ENCODE measurements at places on chromosomes 1 and 21.

- DNase-seq: peak; percentile 52
These were observed 623 bp downstream of the PTPRF start for GRCh38 chr1:43531107-43531905.

DNA sequence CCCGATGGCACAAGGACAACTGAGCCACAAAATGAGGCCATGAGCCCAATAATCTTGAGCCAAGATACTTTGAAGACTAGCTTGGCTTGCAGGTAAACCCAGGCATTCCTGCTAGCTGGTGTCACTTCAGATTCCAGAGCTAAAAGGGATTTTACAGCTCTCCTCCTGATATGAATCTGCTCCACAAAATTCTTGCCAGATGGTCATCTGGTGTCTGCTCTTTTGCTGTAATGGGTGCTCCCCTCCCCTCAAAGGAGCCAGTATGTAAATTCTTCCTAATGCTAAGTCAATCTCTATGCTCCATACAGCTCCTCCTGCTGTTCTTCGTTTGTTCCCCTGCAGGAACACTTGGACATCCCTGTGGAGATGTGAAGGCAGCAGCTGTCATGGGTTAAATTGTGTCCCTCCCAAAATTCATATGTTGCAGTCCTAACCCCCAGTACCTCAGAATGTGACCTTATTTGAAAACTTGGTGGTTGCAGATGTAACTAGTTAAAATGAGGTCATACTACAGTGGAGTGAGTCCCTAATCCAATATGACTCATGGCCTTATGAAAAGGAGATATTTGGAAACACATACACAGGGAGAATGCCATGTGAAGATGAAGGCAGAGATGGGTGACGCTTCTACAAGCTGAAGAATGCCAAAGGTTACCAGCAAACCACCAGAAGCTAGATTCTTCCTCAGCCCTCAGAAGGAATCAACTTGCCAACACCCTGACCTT, 180.6 kb upstream of the PALMD start:
- DNase-seq: peak; percentile 96

GRCh38 chr1:4428711-4429110, 225.7 kb upstream of the AJAP1 start:
- DNase-seq: no peak

GRCh38 chr1:205144046-205144720, 22.4 kb upstream of the RBBP5 start:
- DNase-seq: no peak

GRCh38 chr1:67861856-67862516, 28.7 kb upstream of the GNG12 start:
- no peak for DNase-seq

GRCh38 chr1:171972846-171973245, 131.5 kb downstream of the DNM3 start:
- DNase-seq: no peak

DNA sequence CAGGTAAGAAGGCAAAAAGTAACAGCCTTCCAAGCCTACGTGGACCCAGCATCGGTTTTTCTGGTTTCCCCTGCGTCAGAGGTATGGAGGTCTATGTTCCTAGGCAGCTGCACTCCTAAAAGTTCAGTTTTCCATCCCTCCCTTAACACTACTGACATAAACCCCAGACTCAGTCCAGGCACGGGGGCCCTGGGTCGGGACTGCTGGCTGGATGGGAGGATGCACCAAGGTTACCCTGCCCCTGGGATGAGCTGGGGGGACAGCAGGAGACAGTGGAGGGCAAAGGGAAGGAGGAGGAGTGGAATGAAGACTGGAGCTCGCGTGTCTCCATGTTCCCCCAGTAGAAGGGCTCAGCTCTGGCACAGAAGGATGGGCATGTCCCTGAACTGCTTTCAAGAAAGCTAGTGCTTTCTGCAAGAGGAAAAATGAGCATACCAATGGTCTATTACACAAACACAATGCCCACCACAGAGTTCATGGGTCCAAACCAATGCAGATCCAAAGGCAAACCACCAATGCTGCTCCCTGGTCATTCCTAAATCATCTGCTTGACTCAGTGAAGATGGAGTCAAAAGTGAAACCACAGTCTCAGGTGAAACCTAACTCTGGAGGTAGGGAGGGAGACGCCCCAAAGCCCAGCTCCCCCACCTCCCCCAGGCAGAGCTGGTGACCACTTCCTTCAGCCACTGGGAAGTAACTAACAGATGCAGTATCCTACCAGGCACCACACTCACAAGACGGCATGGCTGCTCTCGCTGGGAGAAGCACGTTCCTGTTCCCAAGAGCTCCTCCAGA, 54.9 kb downstream of the CD46 start:
- DNase-seq: peak; percentile 60

DNA sequence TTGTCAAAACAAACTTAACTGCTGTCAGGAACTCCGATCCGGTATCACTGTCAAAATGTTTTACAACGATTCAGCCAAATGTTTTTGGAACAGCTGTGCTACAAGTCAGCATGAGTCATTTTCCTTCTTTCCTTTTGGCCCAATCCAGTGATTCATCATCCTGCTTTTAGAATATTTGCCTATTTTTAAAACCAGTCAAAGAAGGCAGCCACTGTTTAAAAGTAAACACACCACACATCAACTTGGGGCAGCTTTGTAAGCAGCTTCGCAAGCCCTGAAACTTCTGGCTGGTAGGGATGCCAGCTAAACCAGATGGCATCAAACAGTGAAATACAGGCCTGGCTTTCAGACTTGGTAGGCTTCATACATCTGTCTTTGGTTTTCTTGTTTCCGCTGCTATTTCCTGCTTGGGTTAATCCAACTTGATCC, 14.9 kb downstream of the MAP3K7CL start:
- peak; percentile 92 for DNase-seq

DNA sequence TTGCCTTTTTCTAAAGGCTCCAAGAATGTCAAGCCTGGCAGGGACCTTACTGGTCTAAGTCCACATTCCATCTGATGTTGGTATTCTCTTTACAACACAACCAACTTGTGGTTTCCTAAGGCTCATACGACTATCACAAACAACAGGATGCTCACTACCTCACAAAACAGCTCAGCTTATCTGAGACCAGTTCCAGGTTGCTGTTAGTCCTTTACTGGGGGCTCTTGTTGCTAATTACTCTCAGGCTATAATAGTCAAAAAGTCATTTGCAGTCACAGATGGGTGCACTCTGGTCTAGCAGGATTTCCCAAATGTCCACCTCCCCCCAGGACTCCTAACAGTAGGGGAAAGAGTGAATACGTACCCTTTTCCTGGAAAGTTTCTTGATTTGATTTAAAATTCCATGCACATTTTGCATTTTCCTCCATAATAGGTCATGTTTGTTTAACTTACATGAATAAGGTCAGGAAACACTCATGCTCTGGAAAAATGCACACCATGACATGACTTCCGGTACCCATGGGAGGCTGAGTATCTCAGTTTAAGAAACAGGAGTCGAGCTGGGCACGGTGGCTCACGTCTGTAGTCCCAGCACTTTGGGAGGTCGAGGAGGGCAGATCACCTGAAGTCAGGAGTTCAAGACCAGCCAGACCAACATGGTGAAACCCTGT, 16.0 kb downstream of the LCK start:
- peak; percentile 73 for DNase-seq

DNA sequence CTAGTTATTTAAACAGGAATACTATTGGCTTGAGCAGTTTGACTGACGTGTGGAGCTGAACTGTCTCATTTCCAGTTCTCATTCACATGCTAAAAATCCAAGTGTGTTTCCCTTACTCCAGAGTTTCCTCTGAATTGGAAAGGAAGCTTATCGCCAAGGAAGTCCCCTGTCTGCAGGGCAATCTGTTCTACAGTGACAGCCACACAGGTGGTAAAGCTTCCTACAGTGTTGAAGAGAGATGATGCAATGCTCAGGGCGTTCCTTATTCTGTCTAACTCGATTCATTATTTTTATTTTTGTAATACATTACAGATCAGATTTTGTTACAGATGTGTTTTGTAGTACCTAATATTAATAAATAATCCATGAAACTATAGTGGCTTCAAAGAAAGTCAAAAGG, 41.3 kb downstream of the ADAMTS5 start:
- DNase-seq: no peak

- DNase-seq: no peak
These were observed 58.8 kb upstream of the MAP1LC3C start for GRCh38 chr1:242057745-242058115.

DNA sequence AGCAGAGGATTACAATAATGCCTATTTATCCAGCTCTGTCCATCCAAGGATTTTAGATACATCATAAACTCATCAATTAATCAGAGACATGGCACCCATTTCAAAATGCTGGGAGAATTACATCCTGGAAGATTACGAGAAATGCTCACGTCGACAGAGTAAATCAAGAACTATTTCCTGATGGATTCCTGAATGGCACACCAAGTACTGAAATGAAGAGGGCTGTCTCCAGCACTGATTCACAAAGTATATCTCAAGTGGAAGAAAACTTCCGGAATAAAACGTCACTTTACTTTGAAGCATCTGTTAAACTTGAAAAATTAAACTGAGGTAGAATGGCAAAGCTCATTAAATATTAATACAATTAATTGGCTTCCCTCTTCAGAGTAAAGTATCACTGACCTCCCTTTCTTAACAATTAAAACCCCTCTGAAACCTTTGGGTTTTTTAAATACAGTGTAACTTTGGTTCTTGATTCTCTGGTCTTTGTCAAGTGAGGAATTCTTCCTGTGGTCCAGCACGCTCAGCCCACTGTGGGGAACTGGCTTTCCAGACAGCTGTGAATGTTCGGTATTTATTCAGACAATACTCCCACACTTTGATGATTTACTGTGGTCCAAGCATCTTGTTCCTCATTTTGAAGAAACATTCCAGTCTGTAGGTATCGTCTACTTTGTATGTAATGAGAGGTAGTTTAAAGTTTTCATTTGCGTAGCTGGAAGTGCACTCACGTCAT, 288.0 kb downstream of the NFIA start:
- no peak for DNase-seq

GRCh38 chr1:173555651-173556305, 47.1 kb downstream of the SLC9C2 start:
- DNase-seq: no peak

- no peak for DNase-seq
These were observed 37.2 kb downstream of the OR6Y1 start for GRCh38 chr1:158516966-158517365.

GRCh38 chr1:182164273-182164672, 102.8 kb upstream of the ZNF648 start:
- no peak for DNase-seq

GRCh38 chr1:187816646-187817045, 987.9 kb downstream of the PLA2G4A start:
- DNase-seq: no peak

DNA sequence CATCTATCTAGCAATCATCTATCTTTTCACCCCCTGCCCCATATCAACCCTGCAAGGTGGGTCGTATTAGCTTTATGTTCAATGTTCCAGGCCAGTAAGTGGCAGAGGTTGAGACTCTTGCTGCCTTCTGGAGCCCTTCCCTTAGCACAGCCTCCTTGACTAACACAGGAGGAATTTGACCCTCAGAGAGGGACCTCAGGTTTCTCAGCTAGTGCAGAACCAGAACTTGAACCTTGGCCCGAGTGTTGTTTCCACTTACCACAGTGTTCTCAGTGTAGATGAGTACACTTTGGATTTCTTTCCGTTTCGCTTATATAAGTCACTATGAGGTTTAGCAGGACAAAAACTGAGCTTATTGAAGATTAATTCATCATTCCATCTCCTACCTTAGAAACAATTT, 11.1 kb upstream of the ATF3 start:
- DNase-seq: peak; percentile 46

GRCh38 chr1:184356891-184357290, 29.9 kb upstream of the C1orf21 start:
- no peak for DNase-seq

DNA sequence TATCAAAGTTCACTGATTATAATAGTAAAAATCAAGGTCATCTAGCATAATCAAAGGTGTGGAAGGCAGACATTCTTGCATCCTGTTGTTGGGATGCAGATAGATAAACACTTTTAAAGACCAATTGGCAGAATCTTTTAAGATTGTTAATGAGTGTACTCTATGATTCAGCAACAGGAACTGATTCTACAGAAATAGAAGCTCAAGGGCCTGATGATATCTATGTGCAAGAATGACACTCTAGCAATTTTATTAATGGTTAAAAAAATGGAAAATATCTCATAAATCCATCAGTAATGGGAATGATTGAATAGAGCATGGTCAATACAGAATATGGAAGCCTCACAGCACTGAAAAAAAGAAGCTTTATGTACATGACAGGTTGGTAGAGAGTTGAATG, 2.2 kb upstream of the ATP1A4 start:
- DNase-seq: peak; percentile 25

DNA sequence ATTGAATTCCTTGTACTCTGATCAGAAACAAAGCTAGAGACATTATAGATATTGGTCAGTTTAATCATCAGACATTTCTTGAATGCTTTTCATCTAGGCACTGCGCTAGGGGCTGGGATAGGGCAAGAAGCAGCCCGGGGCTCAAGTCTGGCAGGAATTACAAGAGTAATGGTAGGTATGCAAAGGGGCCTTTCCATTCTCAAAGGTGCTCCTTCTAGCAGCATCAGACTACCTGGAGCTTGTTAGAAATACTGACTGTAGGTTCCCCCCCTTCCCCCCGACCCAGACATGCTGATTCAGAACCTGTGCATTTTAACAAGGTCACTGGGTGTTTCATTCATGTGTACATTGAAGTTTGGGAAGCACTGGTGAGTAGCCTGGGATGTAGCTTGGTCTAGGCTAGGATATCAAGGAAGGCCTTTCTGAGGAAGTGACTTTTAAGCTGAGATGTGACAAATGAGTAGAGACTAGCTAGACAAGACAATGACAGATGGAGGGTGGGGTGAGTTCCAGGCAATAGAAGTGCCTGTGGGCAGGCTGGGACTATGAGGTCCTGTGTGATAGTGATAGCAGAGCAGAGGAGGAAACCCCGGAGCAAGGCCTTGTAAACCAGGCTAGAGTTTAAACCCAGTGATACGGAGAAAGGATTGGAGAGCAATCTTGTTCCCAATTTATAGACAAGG, 26.3 kb downstream of the NFASC start:
- no peak for DNase-seq

- no peak for DNase-seq
These were observed 124.5 kb downstream of the TSEN15 start for GRCh38 chr1:184176058-184176457.

GRCh38 chr1:214429951-214430770, 121.2 kb downstream of the PTPN14 start:
- DNase-seq: peak; percentile 73

- DNase-seq: no peak
These were observed 18.7 kb downstream of the TRABD2B start for GRCh38 chr1:47978486-47978885.

Data from EL (cell line).